ENCODE measurements at places on chromosomes 12 and 14.
A peak's percentile ranks its signal among the peaks of the same experiment; 100 is the strongest.

- no peak for DNase-seq
Measured at GRCh38 chr14:103258211-103258610, 75.8 kb upstream of the EIF5 start.

- no peak for DNase-seq
Measured at GRCh38 chr14:23344481-23344880, 8.2 kb downstream of the SLC22A17 start.

DNA sequence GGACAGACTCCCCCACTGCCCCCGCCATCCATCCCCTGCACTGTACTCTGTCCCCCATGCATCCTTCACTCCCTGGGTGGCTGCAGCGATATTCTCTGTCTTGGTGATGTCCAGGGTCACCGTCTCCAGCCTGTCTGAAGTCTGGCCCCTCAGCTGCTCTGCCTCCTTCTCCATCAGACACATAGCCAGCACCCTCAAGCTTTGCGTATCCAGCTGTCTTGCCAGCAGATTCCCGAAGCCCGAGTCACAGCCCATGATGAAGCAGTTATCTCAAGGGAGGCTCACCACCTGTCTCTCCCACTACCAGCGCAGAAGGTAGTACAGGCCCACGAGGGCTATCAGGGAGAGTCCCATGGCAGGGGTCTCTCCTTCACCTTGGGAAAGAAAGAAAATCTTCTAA lies 77.8 kb downstream of the HSD17B6 start:
- no peak for DNase-seq

- DNase-seq = peak; percentile 28
Measured at GRCh38 chr14:70188659-70189455, at the start of gene SLC8A3. Gene SLC8A3, minus strand, starts transcription at chr14:70188951. Its CDS starts 20,529 bp downstream, at chr14:70168422.

DNA sequence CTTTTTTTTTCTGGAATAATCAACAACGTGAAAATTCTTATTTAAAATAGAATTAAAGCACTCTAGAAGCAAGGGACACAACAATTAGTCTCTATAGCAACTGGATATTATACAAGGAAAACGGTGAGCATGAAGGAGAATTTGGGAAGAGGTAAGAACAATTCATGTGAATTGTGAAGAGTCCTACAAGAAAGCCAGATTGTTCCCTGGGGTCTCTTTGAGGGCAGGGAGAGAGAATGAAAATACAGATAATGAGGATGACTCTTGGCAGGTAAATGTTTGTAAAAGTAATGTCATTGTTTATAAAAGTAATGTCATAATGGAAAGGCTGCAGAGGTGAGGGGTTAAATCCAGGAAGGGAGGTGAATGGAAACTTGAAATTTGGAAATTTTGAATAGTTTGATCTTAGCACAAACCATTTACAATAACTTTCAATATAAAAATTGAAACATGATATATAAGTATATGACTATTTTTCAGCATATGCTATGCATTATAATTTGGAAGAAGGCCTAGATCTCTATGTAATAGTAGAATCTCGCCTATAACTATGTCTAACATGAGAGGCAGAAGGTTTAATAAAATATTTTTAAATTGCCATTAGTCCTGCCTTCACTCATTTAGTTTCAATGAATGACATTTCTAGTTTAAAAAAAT lies 378.8 kb upstream of the DCN start:
- no peak for DNase-seq

- DNase-seq = peak; percentile 46
Measured at GRCh38 chr14:101854366-101854765, 92.9 kb downstream of the PPP2R5C start.

GRCh38 chr12:132561427-132562156 lies 48.8 kb downstream of the LRCOL1 start:
- peak; percentile 30 for DNase-seq

- no peak for DNase-seq
Measured at GRCh38 chr14:91283666-91284065, 39.2 kb upstream of the GPR68 start.

GRCh38 chr14:81329640-81330381 lies 70.3 kb downstream of the STON2 start:
- DNase-seq = no peak

DNA sequence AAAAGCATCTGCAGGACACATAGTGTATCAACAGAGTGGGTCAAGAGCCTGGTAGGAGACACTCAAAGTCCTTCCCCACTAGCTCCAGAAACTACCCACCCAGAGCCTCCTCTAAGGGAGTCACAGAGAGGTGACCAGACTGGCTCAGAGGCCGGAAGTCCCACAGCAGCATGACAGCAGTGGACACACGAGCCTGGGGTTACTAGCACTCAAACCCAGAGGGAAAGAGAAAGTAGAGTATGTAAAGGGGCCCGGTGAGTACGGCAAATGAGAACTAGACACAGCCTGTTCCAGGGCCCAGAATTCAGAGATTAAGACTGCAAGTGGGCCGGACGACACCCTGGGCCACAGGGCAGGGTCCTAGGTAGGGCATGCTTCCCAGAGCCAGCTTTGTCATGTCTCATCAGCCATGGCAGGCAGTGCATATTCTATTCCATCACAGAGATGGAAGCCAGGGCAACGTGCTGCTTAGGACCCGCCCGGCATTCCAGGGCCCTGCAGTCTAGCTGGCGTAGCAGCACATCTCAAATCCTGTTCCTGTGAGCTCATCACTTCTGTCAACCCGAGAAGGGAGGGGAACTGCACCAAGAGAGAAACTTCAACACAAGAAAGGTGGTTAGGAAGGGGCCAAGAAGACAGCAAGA lies 4.2 kb downstream of the IFFO1 start:
- no peak for DNase-seq

DNA sequence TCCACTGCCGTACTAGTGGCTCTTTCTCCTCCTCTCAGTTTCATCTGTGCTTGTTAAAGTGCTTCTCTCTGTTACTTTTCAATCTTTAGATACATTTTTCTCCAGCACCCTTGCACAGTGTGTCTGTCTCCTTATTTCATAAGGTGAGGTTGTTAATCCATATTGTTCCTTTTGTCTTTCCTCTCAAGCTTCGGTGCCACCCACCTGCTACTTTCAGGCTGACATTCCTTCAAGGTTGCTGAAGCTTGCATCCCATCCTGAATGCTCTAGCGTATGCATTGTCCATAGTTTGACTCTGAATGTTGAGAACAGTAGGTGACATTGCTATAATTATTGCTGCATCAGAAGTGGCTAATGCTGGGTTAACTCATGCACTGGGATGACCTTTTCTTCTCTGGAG lies 20.6 kb downstream of the TUNAR start:
- DNase-seq = no peak

DNA sequence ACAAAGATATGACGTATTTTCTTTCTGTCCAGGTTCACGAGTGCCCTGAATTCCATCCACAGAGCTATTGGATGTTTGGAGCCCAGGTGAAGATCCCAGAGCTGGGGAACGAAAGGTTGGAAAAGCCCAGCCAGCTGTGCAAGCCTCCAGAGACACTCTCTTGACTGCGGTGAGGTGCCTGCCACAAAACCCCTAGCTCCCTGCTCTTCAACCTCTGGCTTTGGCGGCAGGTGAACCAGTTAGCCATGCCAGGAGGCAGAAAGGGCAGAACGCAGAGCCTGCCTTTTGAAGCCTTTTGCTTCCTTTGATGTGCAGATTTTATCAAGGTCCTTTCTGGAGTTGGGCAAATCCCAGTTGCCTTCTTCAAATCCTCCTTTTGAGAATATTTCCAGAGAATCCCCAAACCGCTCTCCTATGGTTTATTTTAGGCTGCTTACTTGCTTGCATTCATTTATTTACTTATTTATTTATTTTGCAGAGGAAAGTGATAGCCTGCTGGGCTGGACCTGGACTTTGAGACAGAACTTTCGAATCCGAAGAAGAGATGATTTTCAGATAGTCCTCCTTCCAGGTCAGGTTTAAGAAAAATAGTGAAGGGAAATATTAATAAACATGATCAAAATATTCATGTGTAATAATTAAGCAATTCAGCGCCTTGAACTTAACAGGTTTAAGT lies 411.2 kb upstream of the TBX3 start:
- no peak for DNase-seq

GRCh38 chr12:94445662-94446061 lies 14.0 kb downstream of the CEP83 start:
- no peak for DNase-seq

GRCh38 chr12:57476162-57476992 lies 3.3 kb downstream of the ARHGAP9 start:
- DNase-seq = peak; percentile 89

DNA sequence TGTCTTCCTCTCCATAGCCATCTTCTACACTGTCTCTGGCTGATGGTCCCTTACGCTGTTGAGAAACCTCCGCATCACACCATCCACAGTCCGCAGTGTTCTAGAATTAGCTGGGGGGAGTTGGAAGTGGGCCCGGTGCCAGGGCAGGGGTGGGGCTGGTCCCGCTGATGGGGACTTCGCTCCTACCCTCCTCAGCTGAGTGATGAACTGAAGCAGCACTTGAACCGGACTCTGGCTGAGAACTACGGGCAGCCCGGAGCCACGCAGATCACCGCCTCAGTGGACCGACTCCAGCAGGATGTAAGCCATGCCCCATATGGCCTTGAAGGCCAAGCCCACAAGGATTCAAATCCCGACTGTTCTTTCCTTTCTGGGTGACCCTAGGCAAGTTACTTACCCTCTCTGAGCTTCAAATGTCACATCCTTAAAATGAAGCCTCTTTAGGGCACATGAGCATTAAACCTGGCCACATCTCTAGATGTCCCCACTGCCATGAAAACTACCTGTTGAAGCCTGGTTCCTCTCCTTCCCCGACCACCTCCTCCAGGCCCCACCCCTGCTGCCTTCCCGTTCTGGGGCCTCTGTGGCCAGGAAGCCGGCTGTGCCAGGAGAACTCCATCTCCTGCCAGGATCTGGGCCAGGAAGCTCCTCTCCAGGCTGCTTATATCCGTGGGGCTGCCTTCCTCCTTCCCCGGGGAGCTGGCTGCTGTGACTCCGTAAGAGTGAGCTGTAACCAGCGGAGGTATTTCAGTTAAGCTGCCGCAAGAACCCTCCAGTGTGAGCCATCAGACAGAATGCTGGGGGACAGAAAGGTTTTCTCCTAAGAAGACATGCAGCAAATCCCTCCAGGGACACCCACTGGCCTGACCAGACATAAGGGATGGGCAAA lies 53.1 kb downstream of the TSPAN11 start:
- no peak for DNase-seq

GRCh38 chr12:83954956-83955601 lies 957.5 kb downstream of the SLC6A15 start:
- DNase-seq = no peak

DNA sequence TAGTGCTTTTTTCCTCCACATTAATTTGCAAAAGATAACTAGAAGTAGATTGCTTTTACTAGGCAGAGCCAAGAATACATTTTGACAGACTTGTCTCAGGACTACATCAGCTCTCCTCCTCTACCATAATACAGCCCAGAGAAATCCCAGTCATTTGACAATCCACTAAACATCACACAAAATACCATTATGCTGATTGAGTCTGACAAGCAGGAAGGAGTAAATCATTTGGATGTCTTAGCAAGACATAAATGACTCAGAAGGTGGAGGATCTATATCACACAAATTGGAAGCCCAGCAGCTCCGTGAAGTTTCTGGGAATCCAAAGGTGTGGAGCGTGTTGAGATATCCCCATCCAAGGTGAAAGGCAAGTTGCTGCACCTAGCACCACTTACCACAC lies 75.4 kb upstream of the FKBP4 start:
- no peak for DNase-seq

DNA sequence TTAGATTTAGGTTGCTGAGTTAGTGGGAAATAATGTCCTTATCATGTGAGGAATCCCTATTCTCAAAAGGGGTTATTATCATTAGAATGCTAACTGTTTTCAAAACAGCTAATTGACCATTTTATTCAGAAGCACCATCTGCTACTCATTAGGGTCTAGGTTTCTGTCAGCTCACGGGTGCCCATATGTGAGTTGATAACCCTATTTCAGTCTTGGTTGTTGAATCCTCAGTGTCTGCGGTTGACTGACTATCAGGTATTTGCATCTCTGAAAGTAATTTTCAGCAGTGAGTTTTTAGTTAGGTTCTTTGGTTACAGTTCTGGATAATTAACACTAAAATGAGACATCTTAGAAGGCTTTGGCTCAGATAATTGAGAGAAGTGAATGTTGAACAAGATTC lies 1404.0 kb downstream of the AACS start:
- no peak for DNase-seq

DNA sequence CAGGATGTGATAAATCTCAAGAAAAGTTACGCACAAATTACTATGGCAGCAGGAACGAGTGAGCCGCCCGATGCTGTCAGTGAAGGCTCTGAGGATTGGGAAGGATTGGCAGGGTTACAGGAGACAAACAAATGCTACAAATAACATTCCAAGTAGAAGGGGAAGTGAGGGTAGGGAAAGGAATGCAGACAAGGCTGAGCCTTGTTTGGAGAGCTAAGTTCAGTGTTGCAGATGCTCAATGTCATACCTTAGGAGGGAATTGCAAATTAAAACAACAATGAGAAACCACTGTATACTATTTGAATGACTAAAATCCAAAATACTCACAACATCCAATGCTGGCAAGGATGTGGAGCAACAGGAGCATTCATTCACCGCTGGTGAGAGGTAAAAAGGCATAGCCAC lies 1.3 kb downstream of the CLEC9A start:
- DNase-seq = no peak

GRCh38 chr14:49849213-49849847 lies 3.3 kb downstream of the NEMF start:
- DNase-seq = no peak

GRCh38 chr12:27657296-27657695 lies 39.0 kb upstream of the REP15 start:
- no peak for DNase-seq

GRCh38 chr14:53192052-53192760 lies 39.1 kb upstream of the DDHD1 start:
- DNase-seq = no peak

DNA sequence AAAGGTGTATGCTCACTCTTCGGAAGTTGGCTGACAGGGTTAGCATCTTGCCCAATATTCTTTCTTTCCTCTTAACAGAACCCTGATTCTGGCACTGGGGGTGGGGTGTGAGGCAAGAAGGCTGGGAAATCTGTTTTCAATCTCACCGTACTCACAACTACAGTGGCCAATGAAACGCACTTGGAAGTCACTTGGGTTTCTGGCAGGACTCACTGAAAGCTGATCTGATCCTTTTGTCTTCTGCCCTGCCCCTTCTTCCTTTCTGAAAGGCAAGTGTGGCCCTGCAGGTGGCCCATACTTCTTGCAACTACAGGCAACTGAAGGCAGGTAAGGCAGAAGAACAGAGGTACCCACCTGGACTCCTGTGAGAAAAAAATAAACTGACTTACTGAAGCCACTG lies 106.9 kb downstream of the STXBP6 start:
- DNase-seq = no peak

DNA sequence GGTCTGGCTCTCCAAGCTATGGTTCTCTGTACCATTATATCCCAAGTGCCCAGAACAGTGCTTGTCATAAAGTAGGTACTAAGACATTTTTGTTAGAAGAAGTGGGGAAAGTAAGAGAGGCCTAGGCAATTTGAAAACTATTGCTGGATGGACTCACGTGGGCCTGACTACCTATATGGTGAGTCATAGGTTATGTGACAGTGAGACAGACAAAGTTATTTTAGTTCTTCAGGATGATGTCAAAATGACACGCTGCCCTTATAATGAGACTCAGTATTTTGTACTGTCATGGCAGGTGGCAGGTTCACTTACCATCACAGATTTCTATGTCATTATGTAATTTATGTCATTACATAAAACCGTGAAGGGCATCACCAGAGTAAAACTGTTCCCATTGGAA lies 53.1 kb downstream of the PARP11 start:
- no peak for DNase-seq

- no peak for DNase-seq
Measured at GRCh38 chr12:92619730-92620684, 82.8 kb upstream of the PLEKHG7 start.
